ENCODE measurements at places on chromosomes 2 and 18.
A peak's percentile ranks its signal among the peaks of the same experiment; 100 is the strongest.

DNA sequence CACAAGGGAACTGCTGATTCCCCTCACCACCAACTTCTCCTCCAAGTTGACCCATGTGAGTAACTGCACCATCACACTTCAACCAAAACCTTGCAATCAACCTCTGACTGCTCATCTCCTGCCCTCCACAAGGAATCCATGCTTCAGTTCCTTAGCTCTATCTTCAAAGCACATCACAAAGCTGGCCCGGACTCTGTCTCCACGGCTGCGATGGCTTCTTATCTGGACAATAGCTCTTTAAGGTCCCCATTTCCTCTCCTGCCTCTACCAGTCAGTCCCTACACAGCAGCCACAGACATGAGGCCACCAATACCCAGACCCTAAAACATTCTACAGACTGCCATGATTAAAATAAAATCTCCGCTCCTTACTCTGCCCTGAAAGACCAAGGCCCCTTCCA, 25.7 kb downstream of the MBOAT2 start:
- DNase-seq, result no peak

DNA sequence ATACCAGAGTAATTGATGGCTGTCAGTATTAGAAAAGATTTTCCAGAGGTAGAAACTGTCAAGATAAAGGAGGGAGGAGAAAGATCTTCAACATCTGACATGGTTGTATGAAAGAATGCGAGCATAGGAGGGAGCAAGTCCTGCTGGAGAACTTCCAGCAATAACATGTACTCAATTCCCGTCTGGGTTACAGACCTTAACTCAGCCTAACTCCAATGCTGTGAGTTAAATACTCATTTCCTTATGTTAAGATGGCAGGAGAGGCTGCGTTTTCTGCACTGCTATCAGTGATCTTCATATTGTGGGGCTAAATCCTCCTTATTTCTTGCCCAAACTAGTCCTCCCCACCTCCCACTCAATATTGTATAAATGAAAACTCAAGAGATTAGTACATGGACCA, 6.7 kb upstream of the CERS6 start:
- no peak for DNase-seq

DNA sequence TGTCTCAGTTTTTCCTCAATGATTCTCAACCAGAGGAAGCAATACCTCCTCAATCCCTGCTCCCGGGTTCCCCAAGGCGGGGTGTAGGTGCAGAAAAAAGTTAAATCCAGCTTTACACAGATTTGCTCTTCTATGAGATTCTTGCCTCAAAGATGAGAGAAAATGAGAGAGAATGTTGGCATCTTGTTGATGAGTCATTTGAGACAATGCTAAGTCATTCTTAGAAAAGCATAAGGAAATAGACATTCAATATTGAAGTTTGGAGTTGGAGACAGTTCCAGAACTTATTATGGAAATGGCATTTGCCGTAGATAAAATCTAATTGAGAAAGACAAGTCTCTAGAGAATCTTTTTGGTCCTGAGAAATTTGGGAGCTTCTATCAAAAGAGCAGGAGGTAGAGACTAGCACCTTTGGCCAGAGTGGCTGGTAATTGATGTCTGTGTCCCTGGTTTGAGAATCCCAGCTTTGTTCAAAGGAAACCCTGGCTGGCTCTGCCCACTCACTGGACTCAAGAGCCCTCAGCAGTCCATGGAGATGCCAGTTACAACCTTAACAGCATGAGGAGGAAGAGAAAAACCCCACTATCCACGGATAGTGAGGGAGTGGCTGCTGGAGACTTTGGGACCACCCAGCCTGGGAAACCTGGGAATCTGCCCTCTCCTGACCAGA, 181.2 kb downstream of the FAM124B start:
- DNase-seq, result no peak

DNA sequence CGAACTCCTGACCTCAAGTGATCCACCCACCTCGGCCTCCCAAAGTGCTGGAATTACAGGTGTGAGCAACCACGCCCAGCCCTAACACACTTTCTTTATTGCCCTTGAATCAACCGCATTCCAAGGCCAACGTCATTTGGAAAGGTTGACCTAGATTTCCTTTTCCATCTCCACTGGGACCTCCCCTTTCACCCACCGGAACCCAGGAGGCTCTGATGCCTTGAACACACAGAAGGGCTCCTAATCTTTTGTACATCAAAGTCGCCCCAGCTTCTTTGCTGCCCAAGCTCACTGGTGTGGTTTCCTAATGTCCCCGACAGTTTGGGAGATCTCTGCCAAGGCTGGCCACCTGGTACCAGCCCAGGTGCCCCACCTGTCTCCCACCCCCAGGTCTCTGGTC, 46.2 kb upstream of the CAB39 start:
- no peak for DNase-seq

DNA sequence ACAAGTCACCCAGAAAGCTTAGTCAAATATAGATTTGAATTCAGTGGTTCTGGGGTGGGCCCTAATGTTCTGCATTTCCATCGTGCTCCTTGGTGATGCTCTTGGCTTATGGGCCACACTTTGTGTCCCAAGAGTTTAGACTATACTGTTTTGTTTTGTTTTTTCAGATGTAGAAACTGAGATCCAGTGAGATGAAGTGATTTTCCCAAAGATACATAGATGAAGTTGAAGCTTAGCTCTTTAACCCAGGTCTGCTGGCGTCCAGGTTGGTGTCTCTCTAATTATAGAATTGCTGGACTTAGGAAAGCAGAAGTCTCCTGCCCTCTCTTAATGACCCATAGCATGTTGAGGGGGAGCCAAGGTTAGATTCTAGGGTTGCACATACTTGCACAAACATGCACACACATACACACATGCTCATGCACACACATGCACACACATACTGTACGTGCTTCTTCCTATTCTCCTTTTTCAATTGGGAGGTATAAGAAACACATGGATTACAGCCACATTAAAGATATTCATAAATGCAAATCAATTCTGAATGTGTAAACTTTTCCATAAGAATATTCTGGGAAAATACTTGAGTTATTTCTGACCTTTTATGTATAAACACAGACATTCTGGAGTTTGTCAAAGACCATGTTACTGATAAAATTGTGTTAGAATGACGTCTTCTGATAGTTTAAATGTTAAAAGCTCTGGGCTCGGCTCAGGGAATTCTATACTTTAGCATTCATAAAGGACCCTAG, 41.3 kb upstream of the IL1R1 start:
- no peak for DNase-seq

DNA sequence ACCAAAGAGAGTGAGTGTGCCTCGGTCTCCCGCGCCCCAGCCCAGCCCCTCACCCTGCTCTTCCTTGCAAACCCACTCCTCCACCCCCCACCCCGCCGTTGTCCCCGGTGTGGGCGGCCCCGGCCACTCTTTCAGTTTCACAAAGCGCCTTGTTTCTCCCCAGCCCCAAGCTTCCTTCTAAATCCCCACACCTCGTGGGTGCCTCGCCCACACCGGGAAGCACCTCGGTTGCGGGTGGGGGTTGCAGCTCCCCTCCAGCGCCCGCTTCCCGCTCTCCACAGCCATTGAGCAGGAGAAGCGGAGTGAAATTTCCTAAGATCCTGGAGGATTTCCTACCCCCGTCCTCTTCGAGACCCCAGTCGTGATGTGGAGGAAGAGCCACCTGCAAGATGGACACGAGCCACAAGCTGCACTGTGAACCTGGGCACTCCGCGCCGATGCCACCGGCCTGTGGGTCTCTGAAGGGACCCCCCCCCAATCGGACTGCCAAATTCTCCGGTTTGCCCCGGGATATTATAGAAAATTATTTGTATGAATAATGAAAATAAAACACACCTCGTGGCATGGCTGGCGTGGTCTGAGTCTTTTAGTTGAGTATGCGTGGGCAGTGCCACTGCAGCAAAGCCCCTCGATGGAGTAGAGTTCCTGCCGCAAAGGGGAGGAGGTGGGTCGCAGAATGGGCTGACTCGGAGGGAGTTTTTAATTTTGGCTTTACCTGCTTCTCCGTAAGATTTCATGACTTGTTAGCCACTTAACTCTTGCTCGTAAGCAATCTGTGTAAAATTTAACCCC, 848 bp downstream of the TMSB10 start:
- peak; percentile 88 for DNase-seq

DNA sequence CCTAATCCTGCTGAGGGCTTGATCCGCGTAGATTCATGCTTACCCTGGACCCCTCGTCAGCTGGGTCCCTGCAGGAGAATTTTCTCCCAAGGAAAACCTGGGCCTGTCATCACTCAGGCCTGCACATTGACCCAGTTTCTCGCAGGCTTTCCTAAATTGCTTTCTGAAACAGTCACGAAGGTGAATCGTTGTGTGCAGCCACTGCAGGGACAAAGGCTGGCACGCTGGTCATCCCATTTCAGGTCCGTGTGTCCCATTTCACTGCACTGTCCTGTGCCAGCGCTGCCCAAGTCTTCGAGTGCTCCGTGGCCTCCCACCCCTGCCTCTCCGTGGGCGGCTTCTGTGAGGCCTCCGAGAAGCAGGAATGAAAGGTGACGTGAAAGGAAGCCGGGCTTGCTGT, 62.8 kb upstream of the YWHAQ start:
- DNase-seq, result no peak

DNA sequence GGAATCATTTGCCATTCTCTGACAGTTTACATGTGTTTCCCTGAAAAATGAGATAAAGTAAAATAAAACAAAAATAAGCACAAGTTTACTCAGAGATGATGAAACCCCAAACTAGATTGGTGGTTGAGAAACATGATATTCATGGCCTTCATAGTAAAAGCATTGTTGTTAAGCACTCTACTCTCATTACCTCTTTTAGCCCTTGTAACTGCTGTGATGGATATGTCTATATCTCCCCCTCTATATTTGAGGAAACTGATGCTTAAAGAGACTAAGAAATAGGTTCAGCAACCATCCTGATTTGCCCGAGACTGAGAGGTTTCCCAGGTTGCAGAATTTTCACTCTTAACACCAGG, 33.9 kb upstream of the GALNT3 start:
- DNase-seq, result no peak

DNA sequence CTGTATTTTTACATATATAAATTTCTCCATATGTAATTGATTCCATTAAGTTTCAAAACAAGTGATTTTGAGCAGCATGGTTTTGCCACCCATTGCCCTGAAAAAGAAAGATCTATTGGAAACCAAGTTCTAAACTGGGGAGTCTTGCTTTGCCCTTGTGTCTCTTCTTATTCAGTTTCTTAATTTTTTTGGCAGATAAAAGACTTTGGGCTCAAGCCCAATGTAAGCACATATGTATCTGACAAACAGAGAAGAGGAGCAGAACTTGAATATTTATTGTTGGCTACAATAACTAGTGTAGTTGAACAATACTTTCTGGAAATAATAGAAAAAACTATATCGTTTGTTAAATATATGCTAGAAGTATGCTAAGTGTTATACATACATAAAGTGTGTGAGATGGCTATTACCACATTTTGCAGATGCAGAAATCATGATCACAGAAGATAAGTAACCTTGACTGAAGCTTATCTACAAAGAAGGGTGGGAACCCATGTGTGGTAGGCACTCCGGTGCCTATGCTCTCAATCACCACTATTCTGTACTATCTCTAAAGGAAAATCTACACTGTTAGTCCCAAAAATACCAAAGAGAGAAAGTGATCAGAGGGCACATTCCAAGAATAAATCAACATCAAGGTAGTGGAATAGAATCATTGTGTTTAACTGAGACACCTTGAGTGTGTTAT, 109.1 kb downstream of the PLA2R1 start:
- DNase-seq, result no peak

DNA sequence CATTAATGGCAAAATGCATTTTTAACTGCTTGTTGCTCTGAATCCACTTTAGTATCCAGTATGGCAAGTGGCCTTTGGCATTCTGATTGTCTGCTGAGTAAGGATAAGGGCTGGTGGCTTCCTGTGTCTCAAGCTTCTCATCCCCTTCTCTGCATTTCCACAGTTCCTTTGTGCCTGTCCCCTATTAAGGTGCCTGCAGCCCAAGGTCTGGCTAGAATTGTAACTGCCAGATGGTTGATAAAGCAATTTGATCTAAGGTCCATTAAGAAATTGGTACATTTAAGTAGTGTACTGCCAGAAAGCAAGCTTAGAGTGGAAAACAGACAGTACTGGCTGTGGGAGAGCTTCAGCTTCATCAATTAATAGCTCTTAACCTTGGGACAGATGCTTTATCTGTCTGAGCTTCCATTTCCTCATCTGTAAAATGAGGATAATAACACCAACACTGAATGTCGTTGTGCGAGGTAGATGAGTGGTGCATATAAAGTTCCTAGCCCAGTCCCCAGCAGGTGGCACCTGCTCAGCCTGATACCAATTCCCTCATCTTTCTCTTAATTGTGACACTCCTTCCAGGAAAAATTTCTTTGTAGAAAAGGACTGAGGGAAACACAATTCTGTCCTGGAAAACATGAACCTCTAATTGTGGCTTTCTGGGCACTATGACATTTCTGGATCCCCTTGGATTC, 570.6 kb upstream of the GCFC2 start:
- no peak for DNase-seq

DNA sequence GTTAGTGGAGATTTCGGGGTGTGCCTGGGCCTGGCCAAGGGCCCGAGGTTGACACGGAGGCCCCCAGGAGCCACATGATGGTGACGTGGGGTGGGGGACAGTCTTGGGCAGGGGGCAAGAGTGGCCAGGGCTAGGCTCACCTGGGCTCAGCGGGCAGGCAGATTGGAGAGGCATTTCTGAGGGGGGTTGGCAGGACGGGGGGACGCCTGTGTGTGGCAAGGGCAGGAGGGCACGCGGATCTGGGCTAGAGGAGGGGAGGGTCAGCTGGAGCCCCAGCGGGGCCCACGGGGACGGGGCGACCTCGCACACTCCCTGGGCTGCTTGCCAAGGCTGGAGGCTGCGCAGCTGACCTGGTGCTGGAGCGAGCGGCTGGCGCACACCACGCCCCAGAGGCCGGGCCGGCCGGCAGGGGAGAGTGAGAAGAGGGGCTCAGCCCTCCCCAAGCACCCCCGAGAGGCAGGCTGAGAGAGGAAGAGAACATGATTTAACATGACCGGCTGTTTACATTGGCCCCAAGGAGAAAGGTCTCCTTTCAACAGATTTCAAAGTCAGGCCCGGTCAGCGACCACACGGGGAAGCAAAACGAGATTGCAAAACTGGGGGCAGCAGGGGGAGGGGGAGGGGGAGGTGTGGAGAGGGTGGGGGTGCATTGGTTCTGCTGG, 38.0 kb upstream of the SNED1 start:
- peak; percentile 82 for DNase-seq

- no peak for DNase-seq
Measured at GRCh38 chr2:32136097-32136496, 29.6 kb upstream of the SLC30A6 start.

GRCh38 chr2:231597627-231598026, 5.0 kb downstream of the TEX44 start:
- no peak for DNase-seq

- peak; percentile 46 for DNase-seq
Measured at GRCh38 chr2:230871361-230872150, 6.8 kb downstream of the ITM2C start.

GRCh38 chr2:206611736-206612135, 30.6 kb upstream of the FAM237A start:
- DNase-seq, result no peak

- no peak for DNase-seq
Measured at GRCh38 chr2:235501673-235502031, 7.8 kb downstream of the AGAP1 start.

DNA sequence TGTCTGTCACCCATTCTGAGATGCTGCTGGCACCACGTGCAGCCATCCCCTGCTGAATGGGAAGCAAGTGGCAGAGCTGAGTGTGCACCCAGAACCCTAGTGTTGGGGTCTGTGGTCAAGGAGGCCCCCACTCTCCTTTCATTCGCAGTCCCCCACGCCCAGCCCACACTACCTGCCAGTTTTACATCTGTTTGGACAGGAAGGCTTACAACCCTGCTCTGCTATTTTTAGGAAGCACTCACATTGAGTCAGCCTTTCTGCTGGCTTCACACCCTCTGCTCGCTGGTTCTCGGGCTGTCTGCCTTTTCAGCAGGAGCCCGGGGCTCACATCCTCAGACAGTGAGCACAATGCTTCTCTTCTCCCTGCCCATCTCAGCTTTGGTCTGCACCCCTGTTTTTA, 10.7 kb upstream of the ADCY3 start:
- no peak for DNase-seq

All from upper lobe of right lung (tissue), 1 donor.